ENCODE measurements at places on chromosomes 11 and 22. TPM values are rescaled to one million over a fixed set of nuclear protein-coding genes. Genes with fewer than 3 reads are reported as not detected.

DNA sequence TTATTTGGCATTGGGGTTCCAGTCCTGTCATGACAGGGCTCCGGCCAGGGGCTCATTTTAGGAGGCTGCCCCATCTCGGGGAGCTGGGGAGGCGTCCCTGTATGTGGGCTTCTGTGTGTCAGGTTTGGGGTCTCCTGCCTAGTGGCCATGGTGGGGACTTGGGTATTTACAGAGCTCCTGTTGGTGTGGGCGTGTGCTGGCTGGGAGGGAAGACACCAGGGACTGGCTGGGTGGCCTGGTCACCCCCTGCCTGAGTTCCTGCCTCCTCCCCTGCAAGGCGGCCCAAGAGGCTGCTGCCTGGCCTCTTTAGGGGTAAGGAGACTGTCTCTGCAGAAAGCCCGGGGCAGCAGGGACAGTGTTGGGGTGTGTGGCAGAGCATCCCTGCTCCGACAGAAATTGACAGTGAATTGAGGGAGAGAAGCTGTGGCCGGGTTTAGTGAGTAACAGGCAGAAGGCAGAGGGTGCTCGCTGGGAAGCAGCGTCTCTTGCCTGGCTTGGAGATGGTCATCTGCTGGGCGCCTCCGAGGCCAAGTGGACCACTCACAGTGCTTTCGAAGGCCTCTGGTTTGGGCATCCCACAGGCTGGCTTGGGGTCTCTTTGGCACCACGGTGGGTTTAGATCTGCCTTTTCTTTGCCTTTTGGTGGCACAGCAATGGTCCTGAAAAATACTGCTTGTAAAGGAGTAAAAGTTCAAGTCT lies 40.3 kb upstream of the GRAMD4 start:
- DNase-seq = no peak

- no peak for DNase-seq
Measured at GRCh38 chr11:134371436-134372185, 39.8 kb downstream of the GLB1L2 start.

HORMAD2 gene
- not detected for polyA plus RNA-seq

FAM180B gene
- 3.5 TPM for polyA plus RNA-seq

DNA sequence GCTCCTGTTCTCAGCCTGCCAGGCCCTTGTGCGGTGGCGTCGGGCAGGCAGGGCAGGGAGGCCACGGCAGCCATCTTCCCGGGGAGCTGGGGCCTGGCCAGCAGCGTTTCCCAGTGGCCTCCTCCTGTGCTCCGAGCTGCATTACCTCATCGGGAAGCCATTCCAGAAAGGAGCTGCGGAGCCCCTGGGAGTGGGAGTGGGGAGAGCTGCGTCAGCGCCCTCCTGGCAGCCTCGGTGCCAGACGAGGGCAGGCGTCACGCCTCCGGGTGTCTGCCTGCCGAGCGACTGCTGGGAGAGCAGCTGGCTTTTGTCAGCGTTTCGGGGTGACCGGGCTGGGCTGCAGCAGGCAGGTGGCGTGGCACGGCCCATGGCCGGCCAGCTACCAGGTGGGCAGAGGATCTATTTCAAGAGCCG lies 30.9 kb upstream of the WNT7B start:
- DNase-seq = peak; percentile 96

DNA sequence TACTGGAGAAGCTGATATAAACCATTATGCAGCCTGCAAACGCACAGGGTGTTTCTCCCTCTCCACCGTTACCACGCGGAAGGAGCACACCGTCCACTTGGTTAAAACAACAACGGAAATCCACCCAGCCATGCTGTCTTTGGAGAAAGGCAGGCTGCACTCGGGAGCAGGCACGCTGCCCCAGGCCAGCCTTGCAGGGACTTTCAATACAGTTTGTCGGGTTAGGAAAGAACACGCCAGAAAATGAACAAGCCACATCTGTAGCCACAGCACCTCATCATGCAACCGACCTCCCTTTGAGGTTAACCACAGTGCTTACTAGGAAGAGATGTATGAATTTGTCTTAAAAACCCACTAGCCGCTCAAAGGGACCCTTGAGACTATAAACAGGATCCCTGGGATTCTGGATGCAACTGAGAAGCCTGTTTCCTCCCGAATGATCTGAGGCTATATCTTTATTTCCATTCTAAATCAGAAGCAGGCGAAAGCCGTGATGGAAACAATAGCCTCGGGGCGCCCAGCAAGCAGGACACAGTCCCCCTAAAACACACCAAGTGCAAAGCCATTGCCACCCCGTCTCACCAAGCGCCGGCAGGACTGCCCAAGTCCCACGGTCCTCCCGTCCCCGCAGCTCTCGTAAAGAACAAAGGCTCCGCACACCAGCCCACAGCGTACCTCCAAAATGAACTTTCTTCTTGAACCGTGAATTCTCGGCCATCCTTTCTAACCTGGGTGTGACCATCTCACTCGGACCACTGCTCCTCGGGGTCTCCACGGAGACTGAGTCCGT lies 318.9 kb downstream of the CTTN start:
- DNase-seq = no peak

DNA sequence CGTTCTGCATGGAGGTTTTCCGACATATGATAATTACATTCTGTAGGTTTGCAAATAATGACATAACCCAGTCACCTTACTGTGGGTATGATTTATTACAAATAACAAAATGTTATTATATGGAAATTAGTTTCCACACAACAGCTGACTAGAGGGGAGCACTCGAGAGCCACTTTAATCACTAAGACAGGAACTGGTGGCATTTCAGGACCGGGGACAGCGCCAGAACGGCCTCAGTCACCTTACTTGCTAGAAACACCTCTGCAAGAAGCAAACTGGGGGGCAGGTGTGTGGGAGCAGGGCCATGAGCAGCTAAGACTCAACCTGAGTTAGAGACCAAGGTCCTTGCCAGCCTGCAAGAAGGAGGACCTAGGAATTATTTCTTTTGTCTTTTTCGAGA lies 199.9 kb downstream of the DSCAML1 start:
- peak; percentile 60 for DNase-seq

KCNK4 gene
- not detected for polyA plus RNA-seq

- DNase-seq = no peak
Measured at GRCh38 chr11:131653260-131653659, 282.8 kb downstream of the NTM start.

- DNase-seq = peak; percentile 31
Measured at GRCh38 chr11:70532066-70532440, 133.7 kb downstream of the CTTN start.

SPI1 gene
- 6.9 TPM for polyA plus RNA-seq

- DNase-seq = peak; percentile 92
Measured at GRCh38 chr22:30305519-30305905, 16.2 kb upstream of the CASTOR1 start.

GRCh38 chr11:17013548-17014320 lies 480 bp downstream of the PLEKHA7 start:
- DNase-seq = peak; percentile 8
